LoVo (cell line): ENCODE measurements at places on chromosomes 4 and X.

DNA sequence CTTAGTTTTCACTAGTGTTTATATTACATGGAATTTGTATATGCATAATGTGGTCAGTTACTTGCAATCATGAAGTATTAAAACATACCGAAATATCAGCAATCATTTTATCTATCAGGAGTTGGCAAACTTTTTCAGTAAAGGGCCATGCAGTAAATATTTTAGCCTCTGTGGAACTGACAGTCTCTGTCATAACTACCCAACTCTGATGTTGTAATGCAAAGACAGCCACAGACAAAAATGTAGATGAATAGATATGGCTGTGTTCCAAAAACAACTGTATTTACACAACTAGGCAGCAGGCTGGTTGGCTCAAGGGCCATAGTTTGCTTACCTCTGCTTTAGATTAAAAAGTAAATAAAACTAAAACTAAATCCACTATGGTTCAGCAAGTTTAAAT lies 200.2 kb downstream of the HS3ST1 start:
- peak; percentile 47 for DNase-seq

GRCh38 chr4:183360161-183360919 lies 38.1 kb upstream of the CLDN24 start:
- no peak for DNase-seq

GRCh38 chr4:95627709-95628108 lies 78.9 kb upstream of the UNC5C start:
- no peak for DNase-seq

GRCh38 chr4:121256887-121257466 lies 92.9 kb upstream of the TNIP3 start:
- no peak for DNase-seq

DNA sequence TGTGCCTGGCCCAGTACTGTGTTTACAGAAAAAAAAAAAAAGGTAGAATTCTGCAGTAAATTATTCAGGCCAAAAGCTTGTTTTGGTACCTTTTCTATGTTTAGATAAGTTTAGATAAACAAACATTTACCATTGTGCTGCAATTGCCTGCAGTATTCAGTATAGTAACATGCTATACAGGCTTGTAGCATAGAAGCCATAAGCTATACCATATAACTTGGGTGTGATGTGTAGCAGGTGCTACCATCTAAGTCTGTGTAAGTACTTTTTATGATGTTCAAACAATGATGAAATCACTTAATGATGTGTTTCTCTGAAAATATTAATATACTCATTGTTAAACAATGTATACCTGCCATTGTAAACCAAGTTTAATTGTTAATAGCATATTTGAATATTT lies 241.6 kb upstream of the HS3ST1 start:
- DNase-seq, result no peak

DNA sequence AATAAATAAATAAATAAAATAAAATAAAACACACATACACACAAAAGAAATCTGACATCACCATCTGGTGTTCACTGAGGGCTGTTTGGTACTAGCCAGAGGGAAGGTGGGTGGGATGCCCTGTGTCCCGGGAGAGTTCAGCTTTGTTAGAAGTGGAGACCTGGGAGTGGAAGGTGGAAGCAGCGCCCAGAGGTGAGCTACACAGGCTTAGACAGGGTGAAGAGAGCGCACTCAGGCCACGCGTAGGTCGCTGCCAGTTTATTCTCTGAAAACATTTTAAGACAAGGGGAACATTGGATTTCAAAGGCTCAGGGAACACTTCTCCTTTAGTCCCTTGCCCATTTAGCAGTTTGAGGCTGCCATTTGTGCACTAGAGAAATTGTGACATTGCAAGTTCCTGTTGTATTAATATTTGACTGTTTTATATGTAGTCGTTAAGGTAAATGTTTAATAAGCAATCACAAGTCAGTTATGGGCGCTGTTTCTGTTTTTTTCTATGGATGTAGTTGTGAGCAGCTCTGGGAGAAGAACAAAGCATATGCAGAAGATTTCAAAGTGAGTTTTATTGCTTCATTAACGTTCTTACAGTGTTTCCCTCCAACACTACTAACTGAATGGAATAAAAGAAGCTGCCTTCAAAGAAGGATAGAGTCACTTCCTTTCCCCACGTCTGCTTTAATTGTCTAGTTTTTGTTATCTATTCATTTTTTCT lies 405.5 kb upstream of the NR3C2 start:
- DNase-seq, result no peak

DNA sequence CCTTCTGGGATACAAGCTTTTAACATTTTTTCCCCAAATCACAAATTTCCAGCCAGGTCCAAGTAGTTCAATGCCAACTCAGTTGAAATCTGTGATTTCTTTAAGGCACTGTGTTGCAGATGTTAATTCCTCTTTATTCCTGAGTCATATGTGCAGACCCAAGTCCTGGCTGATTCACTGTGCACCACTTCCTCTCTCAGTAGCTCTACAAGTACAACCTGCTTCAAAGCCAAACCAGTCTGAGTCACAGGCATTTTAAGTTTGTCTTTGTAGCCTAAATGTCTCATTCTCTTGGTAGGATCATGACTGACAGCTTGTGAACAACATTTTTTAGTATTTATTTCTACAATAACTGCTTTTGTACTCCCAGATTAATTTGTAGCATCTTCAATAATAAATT lies 165.6 kb upstream of the S100G start:
- peak; percentile 20 for DNase-seq

- DNase-seq, result no peak
These were observed 15.4 kb downstream of the SORCS2 start for GRCh38 chr4:7207628-7208231.

DNA sequence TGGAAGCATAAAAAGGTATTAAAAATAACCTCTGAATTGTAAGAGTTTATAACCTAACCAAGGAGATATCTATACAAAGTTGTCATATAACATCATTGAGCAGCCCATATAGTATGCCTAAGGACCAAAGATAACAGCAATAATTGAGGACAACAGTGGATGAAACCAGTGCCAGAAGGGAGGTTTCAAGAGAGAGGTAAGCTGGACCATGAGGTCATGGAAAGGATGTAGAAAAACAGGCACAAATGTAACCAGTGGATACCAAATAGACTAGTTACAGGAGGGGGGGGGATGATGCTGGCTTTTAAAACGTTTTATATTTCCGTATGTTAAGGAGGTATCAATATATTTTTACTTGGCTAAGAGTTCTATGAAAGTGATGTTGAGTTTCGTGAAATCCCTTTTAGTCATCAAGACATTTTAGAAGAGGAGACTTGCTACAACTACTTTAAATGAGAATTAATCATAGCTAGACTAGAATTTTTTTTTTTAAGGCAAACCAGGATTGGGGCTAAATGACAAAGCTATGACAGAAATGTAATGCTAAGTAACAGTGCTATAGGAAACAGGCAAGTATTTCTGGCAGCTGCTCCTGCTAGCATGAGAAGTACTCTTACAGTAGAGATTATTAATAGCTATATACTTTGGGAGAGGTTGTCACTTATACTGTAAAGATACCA lies 161.1 kb downstream of the FBXW7 start:
- DNase-seq, result no peak
